ENCODE measurements at places on chromosomes 6 and 20.
A peak's percentile ranks its signal among the peaks of the same experiment; 100 is the strongest.

GRCh38 chr20:44738813-44739477 is 6.7 kb upstream of the KCNK15 start:
- DNase-seq: peak; percentile 93

DNA sequence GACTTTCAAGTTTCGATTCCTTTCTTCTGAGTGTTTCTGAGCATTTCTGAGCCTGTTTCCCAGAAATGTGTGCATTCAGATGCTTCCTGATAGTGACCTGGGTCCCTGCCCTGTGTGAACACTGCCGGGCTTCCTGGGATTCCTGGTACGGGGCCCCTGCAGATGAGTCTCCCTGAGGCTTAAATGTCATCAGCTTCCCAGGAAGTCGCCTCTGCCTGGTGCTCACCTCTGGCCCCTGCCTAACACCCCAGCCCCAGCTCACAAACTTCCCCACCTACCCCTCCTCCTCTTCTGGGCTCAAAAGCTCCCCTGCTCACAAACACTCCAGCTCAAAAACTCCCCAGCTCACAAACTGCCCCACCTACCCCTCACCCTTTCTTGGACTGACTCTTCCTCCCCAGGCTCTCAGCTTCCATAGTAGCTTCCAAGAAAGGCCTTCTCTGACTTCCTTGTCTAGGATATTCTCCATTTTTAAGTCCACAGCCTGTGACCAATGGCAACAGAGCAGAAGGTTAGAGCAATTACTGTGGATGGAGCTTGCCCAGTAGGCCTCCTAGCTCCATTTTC is 42.0 kb downstream of the TGM2 start:
- no peak for DNase-seq

- DNase-seq: peak; percentile 27
Observed at GRCh38 chr20:36848078-36848660, 27.8 kb upstream of the TLDC2 start.

DNA sequence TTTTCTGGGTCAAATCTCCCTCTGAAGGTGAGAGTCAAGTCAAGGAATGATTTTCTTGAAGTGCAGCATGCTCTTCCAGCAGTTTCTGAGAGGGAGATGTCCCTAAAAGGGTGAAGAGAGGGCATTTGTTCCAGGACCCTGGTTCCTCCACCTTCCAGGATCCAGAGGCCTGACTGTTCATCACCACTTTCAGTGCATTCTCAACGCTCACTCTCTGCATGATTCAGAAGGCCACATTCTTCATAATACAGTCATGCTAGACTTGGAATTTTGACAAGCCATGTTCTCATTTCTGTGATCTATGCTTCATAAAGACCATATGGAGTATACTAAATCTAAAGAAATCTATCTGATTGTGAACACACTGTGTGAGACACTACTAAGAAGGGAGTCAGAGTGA is 85.1 kb downstream of the PDE7B start:
- DNase-seq: peak; percentile 82

DNA sequence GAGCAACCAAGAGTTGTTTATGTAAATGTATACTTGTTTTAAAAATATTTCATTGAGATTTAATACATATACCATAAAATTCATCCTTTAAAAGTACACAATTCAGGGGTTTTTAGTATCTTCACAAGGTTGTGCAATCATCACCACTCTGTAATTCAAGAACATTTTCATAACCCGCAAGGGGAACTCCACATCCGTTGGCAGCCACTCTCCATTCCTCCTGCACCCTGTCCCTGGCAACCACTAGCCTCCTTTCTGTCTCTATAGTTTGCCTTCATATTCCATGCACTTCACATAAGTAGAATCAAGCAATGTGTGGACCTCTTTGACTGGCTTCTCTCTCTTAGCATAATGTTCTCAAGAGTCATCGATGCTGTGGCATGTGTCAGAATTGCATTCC is 104.2 kb upstream of the PDE10A start:
- DNase-seq: no peak

DNA sequence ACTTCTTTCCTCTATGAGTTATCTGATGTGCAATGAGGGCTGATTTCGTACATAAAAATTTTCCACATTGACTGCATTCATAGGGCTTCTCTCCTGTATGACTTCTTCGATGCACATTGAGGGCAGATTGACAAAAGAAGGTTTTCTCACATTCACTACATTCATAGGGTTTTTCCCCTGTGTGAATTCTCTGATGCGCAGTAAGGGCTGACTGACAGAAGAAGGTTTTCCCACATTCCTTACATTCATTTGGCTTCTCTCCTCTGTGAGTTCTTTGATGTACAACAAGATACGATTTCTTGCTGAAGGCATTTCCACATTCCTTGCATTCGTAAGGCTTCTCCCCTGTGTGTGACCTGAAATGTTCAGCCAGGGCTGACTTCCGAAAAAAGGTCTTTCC is 11.4 kb downstream of the ZNF334 start:
- no peak for DNase-seq

DNA sequence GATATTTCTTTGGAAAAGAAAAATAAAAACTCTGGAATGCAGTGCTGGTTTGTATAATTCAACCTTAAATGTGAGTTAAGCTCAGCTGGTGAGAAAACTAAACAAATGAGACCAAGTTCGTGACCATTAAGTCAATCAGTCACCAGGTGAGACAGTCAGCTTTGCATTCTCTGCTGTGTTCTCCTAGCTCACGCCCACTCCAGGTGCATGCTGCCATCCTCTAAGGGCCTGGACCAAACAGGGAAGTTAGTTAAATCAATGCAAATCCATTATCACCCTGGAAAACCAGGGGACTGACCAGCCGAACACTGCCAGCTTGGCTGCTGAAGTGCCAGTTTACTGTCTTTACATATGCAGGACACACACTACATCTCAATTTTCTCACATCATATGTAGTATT is 7.2 kb downstream of the TPBG start:
- DNase-seq: no peak

DNA sequence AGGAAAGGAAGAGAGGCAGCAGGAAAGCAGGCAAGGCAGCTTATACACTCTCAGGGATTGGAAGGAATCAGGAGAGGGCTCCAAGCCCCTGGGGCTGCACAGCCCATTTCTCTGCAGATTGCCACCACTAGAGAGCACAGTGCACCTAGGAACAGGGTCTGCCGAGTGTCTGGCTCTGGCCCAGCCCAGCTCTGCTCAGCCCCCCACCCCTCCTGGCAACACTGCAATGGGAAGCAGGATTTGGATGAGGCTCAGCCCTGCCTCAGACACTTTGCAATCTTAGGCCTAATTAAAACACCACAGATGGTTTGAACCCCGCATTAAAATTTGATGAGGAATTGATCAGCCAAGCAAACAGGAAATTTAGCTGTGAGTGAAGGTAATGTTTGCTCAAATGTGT is 252.7 kb downstream of the DHX35 start:
- DNase-seq: peak; percentile 70

- DNase-seq: no peak
Observed at GRCh38 chr6:105522626-105523322, 119.9 kb upstream of the PREP start.

DNA sequence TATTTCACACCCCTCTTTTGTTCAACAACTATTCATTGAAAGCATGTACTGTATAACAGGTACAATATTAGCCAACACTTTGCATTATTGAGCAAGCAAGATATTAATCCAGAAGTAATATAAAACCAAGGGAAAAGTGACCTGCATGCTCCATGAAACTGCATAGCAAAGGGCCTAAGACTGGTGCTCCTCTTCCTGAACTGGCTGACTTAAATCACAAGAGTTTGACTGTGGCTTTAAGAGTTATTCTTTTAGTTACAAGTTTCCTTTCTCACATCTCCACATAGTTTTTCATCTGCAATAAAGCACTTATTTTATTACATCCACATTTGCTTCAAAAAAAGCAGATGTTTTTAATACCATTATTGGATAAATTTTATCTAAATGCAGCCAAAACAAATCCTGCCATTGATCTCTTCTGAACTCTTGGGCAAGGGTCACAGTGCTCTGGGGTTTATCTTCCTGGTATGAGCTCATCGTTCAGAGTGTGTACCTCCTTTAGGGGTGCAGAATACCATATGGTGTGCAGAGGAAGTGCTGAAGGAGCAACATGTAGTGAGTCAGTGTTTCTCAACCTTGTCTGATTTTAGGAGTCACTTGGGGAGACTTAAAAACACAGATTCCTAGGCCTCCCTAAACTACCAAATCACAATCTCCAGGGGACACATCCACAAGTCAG is 1225.9 kb upstream of the MAP3K7 start:
- DNase-seq: no peak

DNA sequence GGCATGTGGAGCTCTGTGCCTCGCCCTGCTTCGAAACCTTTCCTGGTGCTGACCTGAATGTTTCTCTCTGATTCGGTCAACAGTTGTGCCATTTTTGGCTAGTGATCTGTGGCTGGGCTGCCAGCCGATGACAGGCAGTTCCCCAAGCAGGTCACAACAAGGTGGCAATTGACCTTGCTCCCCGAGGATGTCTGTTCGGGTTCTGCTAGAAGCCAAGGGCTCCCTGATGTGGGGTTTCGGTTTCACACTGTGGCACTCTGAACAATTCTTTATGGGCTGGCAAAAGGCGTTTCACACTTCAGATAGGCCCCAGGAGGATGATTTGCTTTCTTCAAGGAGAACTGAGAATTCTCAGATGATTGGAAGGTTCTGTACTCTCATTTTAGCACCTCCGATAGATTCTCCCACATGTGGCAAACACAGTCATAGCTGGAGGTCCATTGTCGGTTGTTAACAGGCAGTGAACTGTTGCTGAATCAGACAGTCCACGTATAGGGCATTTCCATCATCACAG is 135.6 kb downstream of the SLC24A3 start:
- DNase-seq: no peak

DNA sequence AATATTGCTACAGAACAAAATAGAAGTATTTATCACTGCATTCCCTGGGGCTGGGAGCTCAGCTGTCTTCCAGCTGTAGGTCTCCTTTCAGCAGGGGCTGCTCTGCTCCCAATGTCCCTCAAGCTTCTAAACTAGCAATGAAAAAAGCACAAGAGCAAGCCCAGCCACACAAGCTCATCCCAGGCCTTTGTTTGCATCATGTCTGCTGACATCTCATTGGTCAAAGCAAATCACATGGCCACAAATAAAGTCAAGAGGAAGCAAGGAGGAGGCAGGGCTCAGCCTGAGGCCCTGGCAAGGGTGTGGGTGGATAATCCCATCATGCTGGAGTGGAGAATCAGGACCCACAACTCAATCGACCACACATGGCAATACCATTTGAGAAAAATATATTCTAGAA is 2.2 kb upstream of the BFSP1 start:
- DNase-seq: no peak

DNA sequence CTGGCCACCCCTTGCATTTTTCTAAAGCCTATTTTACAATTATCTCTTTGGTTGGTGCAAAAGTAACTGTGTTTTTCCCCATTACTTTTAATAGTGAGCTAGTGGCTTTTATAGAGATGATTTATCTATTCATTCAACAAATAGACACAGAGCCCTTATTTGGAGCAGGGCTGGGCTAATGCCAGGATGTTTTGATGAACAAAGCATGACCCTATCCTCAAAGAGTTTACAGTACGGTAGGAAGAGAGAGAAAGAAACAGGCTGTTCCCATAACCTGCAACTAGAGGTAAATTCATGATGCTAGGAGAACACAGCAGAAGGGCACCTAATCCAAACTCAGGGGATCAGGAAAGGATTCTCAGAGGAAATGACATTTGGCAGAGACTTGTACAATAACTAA is 37.3 kb upstream of the UST start:
- no peak for DNase-seq

DNA sequence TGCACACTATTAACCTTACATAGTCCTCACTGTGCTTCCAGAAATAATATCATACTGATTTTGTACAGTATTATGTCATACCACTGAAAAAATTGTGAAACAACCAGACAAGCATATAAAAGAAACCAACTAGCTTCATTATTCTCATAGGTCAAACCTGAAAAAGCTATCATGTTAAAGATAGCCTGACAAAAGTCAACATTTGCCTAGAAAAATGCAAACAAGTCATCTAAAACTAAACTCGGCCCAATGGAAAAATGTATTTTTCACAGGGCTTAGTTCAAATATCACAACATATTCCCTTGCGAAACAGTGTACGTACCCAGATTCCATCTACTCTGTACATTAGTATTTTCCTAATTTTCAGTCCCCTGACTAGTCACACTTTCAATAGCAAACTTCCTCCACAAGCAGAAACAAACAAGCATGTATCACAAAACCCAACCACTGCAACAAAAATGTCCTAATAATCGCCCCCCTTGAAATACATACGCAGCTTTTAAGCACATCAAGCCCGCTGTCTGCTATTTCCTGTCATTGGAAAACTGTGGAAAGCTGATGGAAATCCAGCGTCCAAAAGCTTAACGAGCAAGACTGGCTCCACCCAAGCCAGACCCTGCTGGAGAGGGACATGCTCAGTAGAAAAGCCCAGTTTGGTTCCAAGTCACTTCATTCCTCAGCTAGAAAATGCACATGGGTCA is 93.1 kb downstream of the EPB41L2 start:
- no peak for DNase-seq

DNA sequence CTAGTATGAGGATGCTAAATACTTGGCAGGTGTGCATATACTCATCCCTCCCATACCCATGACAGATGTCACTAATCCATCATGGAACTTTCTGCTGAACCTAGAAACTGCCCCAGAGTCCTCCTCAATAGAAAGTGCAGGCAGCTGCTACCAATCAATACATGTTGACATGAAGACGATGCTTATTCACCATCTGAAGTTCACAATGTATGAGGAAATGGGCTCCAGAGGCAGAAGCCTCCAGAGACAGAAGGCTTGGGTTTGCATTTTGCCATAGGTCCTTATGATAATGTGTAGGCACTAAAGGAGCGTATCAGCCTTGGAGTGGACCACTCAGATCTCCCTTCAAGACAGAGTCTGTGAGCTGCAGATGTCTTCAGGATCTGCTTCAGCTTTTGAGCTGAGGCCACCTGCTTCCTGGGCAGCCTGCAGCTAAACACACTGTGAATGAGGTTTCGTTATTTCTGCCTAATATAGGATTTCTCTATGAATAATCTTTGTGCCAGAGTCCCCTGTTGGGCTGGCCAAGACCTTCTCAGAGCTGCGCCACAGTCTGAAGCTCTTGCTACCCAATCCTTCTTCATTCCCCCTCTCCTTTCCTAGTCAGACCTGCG is 7.5 kb upstream of the KIAA1755 start:
- DNase-seq: no peak

DNA sequence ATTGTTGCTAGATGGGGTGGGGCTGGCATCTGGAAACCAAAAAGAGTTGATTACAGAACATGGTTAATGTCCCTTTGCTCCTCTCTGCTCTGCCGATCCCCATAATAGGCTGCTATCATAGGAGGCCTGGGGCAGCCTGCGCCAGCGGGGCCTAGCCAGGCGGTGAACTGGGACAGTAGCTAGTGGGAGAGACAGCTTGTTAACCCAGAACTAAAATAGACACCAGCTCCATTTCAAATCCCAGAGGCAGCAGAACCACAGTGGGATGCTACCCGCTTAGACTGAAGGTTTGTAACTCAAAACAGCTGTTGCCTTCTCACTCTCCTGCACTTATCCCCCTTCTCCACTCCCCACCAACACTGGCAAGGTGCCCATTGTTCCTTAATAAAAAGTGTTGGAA is 98.5 kb downstream of the SSR1 start:
- DNase-seq: no peak

- peak; percentile 25 for DNase-seq
Observed at GRCh38 chr20:35306931-35307517, 14.8 kb upstream of the FAM83C start.

Data from NCI-H446 (cell line).